RWPE1 (cell line): ENCODE measurements at places on chromosomes 1 and 21.

GRCh38 chr1:35475356-35475755 is 81.8 kb downstream of the KIAA0319L start:
- no peak for DNase-seq

DNA sequence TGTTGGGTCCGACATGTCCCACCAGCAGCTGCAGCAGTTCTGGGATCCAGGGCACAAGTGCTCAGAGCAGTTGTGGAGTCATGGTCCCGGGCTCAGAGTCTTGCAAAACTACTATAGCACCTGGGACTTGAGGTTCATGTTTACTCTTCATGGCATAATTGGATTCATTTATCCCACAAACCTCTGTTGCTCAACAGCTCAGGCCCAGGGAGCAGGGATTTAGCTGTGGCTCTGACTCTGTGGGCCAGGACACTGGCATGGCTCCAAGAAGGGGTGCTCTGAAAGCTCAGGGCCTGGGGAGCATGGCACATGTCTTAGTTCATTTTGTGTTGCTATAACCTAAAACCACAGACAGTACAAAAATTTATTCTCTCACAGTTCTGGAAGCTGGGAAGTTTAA is 626.7 kb upstream of the ADGRL2 start:
- no peak for DNase-seq

DNA sequence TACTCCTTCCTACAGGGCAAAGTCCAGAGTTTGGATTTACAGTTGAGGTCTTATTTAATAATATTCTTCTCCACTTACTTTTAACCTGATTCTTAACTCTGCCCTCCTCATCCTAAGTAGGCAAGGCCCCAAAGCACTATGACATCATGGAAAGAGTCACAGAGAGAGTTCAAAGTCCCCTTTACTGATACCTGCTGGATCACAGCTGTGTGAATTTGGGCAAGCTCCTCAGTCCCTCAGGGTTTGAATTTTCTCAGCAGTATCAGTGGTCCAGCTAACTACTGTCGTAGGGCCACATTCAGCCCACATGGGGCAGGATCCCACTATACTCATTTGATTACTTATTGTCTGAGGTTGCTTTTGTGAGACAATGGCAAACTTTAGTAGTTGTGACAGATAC is 16.0 kb downstream of the TYW3 start:
- DNase-seq, result no peak

DNA sequence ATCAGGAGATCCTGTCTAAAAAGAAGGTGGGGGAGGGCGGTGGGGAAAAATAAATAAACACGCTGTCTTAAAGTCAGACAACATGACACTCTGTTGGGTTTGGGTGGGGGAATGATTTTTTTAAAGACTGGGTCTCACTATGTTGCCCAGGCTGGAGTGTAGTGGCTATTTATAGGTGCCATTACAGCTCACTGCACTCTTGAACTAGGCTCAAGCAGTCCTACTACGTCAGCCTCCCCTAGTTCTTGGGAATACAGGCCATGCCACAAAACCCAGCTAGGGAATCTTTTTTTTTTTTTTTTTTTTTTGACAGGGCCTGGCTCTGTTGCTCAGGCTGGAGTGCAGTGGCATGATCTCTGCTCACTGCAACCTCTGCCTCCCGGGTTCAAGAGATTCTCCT is 2.4 kb upstream of the SNRPE start:
- DNase-seq, result no peak

DNA sequence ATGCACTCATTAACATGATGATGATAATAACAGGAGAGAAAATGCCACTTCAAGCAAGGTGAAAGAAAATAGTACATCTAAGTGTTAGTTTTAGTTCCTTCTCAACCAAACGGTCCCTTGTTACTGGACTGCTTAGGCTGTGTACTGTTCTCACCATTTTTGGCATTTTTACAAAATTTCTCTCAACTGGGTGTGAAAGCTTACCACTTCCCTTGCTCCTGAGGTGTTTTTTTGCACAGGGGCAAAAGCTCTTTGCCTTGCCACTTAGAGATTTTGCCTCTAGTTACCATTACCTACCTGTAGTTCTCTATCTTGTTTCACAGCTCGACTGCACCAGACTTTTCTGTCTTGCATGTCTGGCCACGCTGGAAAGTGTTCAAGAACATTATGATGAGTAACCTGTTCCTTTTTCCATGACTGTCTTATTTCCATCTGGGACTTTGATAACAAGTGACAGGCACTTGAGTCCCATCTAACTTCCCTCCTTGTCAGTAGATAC is 10.7 kb downstream of the NEK7 start:
- peak; percentile 41 for DNase-seq

DNA sequence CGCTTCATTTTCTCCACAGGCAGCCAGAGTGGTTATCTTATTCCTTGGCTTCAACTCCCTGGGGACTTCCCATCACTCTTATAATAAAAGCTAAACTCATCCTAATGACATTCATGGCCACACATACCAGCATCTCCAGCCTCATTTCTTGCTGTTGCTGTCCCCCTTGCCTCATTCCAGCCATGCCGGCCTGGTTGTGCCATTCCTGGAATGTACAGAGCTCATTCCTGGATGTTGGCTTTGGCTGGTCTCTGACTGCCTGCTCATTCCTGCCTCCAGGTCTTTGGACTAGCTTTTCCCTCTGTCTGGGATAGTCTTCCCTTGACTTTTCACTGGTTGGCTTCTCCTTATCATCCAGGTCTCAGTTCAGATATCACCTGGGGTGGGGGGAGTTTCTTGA is 2.4 kb upstream of the PEF1 start:
- DNase-seq, result no peak

- peak; percentile 75 for DNase-seq
Observed at GRCh38 chr1:222546548-222547259, 1.2 kb downstream of the HHIPL2 start.

- DNase-seq, result no peak
Observed at GRCh38 chr21:17631195-17631594, 18.5 kb upstream of the BTG3 start.

GRCh38 chr1:225695578-225696337 is 42.8 kb upstream of the ENAH start:
- DNase-seq, result no peak

- no peak for DNase-seq
Observed at GRCh38 chr21:45479691-45480675, 62.3 kb downstream of the SLC19A1 start.

- DNase-seq, result no peak
Observed at GRCh38 chr1:24089743-24090555, 22.0 kb downstream of the MYOM3 start.

GRCh38 chr21:15353546-15353945 is 288.7 kb upstream of the NRIP1 start:
- DNase-seq, result no peak

- DNase-seq, result no peak
Observed at GRCh38 chr1:37753473-37754321, 11.2 kb downstream of the EPHA10 start.

DNA sequence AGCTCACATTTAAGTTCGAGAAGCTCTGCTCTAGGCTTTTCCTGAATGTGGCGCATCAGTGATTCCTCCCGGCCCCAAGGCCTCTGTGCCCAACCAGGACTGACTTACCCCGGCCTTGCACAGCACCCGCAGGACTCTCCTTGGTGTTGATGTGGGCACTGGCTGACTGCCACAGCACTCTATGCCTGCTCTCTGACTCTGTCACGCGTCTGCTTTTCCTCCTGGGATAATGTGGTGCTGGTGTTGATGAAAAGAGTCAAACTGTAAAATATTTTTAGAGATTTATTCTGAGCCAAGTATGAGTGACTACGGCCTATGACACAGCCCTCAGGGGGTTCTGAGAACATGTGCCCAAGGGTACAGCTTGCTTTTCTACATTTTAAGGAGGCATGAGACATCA is 15.5 kb upstream of the SLC2A5 start:
- DNase-seq, result peak; percentile 11

DNA sequence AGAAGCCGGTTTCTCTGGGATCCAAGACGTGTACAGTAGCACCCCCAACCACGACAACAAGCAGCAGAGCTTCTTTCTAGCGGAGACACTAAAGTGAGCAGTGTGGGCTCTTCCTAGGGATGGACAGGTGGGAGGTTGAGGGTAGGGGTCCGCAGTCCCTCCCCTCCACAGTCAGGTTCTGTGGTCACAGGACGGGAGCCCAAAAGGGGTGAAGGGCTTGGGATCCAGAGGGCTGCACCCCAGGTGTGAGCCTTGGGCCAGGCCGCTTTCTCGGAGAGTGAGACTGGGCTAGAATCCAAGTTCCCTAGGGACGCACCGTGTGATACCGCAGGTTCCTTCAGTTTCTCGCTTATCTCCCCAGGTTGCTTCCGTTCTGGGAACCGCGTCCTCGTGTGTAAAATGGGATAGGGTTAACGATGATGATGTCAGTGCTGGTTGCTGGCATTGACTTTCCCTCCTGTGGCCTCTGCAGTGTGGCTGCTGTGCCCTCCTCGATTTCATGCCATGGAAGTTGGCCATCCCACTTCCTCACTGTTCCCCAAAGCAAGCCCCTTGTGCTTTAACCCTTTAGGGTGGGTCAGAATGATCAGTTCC is 17.3 kb upstream of the SELENON start:
- no peak for DNase-seq
